ENCODE measurements at places on chromosomes 16 and 17.

GRCh38 chr17:74419928-74420411 is 11.9 kb upstream of the GPRC5C start:
- no peak for DNase-seq

GRCh38 chr17:36088670-36089338 is 1.1 kb downstream of the CCL3 start:
- DNase-seq, result no peak

GRCh38 chr17:50952013-50952412 is 85.9 kb upstream of the TOB1 start:
- DNase-seq, result no peak

- no peak for DNase-seq
Observed at GRCh38 chr17:72952220-72952619, 140.3 kb downstream of the SLC39A11 start.

DNA sequence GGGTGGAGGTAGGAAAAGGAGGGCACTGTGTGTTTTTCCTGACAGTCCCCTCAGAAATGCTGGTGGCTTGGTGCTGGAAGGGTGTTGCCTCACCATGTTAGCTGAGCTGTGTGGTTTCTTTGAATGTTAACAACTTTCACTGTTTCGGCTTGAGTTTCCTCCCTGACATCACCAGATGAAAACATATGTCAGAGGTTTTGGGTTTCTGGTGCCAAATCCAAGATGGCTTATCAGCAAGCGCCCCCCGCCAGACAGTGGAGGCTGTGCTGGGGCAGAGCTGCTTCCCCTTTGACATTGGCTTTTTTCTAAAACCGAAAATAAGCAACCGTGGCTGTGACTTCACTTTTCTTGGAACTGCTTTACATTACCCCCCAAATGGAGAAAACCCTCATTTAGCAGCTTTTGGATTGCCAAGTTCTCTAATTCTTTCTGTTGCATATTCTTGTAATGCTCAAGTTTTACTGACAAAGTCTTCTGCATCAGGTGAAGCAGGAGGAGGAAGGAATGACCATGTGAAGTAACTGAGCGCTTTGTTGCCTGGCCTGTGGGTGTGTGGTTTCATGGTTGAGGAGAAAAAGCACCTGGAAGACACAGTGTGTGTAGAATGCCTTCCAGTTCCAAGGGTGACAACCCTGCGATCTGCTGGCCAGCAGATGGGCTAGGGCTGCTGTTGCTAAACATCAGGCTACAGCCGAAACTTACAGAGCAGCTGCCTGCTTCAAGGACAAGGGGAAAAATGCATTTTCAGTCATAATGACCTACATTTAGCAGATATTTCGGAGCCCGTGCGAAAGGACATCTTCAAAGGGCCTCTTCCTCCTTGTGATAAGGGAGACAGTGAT is 9.7 kb downstream of the RMI2 start:
- peak; percentile 26 for DNase-seq
